Stimulated activated CD8-positive, alpha-beta memory T cell treated with anti-CD3 and anti-CD28 coated beads, Interleukin-4, amount 100 ng/mL, for 1 hour (primary cell): ENCODE measurements at places on chromosomes 1 and 21.
A peak's percentile ranks its signal among the peaks of the same experiment; 100 is the strongest.

GRCh38 chr1:89965193-89965768, 29.6 kb upstream of the ZNF326 start:
- no peak for DNase-seq

DNA sequence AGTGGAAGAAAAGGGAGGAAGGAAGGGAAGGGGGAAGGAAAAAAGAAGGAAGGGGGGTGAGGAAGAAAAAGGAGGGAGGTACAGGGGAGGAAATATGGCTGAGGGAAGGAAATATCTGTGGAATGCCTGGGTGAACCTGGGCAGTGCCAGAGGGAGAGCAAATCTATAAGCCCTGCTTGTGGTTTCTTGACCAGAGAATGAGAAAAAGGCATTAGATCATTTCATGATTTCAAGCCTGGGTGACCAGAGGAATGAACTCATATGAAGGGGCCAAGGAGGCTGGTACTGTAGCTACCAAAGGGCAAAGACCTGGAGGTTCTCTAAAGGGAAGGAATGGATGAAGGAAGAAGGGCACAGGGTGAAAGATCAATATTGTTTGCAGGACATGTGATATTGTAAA, 31.4 kb downstream of the GNG12 start:
- no peak for DNase-seq

- DNase-seq, result no peak
Measured at GRCh38 chr1:230256896-230257295, 169.2 kb downstream of the PGBD5 start.

DNA sequence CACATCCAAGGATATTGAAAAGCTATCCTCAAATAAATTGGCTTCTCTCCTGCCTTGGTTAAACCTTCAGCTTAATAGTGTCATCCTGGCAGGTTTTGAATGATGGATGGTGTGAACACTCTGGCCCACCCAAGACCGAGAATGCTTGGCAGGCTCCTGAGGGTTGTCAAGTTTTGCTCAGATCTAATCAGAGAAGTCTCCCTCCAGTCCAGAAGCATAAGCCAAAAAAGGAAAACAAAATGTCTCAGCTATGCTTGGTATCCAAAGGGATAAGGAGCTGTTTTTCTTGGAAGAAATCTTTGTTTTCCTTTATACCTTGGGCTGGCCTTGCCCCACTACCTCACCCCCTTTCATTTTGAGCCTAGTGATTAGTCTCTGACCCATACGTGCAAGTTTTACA, 172.7 kb downstream of the CRB1 start:
- no peak for DNase-seq

GRCh38 chr1:211247921-211248320, 11.2 kb upstream of the RCOR3 start:
- no peak for DNase-seq

DNA sequence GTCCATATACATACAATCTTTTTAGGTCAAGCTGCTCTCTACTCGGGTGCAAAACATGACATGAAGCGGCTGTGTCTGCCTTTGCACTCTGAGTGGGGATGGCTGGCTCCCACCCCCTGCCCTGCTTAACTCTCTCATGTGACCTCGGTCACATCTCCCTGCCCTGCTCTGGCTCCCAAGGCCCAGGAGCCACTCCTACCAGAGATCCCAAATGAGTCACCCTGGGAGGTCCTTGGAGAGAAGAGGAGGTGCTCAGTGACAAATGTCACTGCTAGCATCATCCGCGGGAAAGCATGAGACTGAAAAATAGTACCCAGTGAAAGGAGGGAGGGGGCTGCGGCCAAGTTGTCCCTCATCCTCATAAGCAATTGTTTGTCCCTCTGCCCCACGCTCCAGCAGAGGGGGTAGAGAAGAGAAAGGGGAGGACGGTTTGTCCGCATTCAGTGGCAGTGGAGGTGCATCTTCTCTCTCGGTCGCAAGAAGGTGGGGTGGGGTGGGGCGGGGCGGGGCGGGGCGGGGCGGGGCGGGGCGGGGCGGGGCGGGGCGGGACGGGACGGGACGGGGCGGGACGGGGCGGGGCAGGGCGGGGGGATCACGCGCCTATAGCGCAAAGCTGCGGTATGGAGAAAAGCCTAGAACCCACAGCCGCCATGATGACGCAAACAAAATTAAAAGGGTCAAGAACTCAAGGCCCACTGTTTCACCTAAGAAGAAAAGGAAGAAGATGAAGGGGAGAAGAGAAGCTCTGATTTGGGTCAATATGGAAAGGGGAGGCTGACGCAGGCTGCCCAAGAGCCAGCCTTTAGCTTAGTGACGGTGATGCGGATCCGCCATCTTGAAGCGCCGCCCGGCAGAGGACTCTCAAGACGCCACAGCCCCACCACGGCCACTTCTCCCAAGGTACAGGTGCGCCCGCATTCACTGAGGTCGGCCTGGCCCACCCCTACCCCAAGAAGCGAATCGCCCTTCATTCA, 66.2 kb downstream of the CD46 start:
- no peak for DNase-seq

DNA sequence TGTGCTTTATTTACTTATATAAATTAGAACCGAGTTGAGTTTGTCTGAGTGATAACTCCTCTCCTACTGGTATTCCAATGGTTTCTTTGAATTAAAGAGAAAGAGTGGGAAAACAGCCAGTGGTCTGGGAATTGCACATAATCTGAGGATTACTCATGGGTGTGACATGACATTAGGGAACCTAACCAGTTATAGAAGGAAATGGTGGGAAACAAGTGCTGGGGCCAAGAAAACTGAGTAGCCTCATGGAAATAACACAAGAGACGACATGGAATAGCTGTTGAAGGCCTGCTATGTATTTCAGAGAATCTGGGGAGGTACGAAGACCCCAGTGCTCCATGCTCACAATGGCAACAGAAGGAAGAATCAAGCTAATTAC, 41.8 kb upstream of the LRRC52 start:
- DNase-seq, result no peak

DNA sequence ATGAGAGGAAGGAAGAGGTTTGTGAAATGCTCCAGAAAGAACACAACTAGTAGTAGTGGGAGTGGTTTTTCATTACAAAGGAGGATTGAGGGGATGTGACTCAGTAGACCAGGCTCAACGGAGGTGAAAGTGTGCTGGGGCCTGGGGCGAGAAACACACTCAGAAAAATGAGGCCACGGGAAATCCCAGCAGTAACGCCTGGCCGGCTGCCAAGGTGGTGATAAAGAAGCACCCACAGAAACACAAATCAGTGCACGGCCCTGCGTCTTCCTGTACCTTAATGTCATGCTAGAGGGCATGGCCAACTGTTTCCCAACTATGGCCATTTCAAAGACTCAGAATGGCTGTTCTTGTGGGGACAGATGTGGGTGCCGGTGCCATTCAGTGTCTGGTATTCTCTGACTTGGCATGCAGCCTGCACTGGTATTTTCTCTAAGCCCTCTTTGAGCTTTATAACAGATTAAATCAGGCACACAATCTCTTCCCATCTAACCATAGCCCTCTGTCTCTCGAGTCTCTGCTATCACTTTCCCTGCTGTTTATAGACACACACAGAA, 38.2 kb downstream of the URB2 start:
- peak; percentile 38 for DNase-seq

- DNase-seq, result no peak
Measured at GRCh38 chr1:247331525-247332214, at the start of gene ZNF496. ZNF496 (minus strand) TSS chr1:247331867; CDS start chr1:247329578, 2,289 bp downstream.

GRCh38 chr1:205396967-205397616, 24.8 kb downstream of the LEMD1 start:
- no peak for DNase-seq

- DNase-seq, result no peak
Measured at GRCh38 chr1:69587391-69587790, 19.7 kb downstream of the LRRC7 start.

DNA sequence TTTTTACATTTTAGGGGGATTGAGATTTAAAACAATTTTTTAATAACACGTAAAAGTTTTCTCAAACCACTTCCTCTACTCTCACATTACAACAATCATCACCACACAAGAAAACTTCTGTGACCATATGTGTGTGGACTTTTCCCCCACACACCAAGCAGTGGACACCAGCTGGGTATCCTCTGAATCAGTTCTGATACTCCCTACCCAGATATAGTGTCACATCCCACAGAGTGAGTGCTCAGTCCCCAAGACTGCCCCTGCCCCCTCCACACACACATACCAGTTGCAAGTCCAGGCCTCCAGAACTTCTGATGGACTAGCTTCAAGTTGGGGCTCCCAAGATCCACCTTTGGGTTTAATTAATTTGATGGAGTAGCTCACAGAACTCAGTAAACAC, 53.3 kb upstream of the QSOX1 start:
- DNase-seq, result no peak

DNA sequence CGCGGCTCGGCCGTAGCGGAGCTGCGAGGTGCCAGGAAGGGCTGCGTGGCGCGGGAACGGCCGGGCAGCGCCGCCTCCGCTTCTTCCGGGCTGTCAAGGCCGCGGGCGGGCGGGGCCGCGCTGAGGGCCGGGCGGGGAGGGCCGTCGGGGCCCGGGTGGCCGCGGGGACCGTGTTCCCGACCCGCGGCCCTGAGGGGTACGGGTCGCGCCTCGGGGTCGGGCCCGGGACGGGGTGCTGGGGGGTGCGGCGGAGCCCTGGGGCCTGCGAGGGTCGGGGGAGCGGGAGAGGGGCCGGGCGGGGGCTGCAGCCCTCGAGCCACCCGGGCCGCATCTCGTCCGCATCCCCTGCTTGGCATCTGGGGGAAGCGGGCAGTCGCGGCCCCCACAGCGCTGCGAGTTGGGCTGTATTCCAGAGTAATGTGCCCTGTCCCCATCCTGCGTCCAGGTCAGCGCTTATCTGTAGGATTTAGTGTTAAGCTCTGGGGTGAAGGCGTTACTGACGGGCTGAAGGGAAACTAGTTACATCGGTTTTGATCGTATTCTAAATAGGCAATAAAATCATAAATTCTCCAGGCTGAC, 379 bp downstream of the RER1 start:
- DNase-seq, result no peak

DNA sequence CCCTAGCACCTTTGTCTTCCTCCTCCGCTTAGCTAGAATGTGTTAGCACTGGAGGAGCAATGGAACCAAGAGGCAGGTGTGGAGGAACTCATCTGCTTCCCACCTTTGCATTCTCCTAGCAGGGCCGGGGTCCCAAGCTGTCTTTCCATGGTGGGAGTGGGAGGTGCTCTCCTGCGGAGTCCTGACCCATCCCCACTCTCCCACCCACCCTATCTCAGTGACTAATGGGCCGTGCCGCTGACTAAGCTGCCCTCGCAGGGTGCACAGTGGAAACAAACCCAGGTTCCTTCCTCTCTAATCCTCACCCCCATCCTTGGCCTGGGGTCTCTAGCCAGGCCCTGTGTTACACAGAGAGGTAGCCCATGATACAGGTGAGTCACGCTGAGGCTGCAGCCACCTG, 177.5 kb downstream of the HIVEP3 start:
- DNase-seq, result no peak

- no peak for DNase-seq
Measured at GRCh38 chr1:155860970-155861510, 1.7 kb downstream of the SYT11 start.

GRCh38 chr1:29689372-29690030, 453.2 kb downstream of the PTPRU start:
- DNase-seq, result no peak

GRCh38 chr1:38475624-38476005, 384.0 kb downstream of the RRAGC start:
- DNase-seq, result no peak

DNA sequence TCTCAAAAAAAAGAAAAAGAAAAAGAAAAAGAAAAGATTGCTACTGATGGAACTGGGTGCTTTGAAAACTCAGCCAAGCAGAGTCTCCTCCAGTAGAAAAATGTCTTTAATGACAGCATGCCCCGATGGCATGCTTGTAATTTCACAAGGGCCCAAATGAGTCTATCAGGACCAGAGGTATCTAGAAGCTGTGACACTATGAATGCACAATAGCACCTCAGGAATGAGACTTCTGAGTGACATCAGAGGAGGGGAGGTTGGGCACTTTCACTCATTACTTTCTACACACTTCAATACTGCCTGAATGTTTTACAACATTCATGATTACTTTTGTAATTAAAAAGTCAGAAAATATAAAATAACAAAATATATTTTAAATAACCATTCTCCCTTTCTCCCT, 15.1 kb upstream of the CD58 start:
- DNase-seq, result no peak

GRCh38 chr1:180152588-180152987, 2.1 kb upstream of the QSOX1 start:
- no peak for DNase-seq

- DNase-seq, result no peak
Measured at GRCh38 chr1:39970274-39970673, 15.3 kb downstream of the MFSD2A start.

- DNase-seq, result no peak
Measured at GRCh38 chr1:22437573-22437972, 14.1 kb upstream of the ZBTB40 start.
